ENCODE measurements at places on chromosomes 1 and 21.
A peak's percentile ranks its signal among the peaks of the same experiment; 100 is the strongest.

DNA sequence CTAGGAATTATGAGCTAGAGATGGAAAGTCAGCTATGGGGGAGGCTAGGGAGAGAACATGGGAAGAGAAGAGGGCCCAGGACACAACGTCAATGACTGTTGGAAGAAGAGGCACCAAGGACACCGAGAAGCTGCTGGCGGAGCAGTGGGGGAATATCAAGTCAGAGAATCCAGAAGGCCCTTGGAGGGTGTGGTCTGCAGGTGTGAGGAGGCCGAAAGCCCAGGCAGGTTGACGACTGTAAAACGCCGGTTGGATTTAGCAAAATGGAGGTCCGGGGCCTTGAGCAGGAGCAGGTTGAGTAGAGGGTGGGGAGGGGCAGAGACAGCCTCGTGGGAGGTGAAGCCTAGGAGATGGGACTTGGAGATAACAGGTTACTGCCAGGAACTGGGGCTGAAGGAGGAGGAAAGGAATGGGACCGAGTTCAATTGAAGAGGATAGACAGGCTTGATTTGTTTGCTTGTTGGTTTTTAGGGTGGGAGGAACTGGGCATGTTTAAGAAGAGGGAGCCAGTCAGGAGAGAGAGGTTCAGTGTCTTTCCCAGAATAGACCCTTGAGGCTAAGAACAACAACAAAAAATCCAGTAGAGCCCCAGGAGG lies 35.1 kb downstream of the EDN2 start:
- DNase-seq, result no peak

DNA sequence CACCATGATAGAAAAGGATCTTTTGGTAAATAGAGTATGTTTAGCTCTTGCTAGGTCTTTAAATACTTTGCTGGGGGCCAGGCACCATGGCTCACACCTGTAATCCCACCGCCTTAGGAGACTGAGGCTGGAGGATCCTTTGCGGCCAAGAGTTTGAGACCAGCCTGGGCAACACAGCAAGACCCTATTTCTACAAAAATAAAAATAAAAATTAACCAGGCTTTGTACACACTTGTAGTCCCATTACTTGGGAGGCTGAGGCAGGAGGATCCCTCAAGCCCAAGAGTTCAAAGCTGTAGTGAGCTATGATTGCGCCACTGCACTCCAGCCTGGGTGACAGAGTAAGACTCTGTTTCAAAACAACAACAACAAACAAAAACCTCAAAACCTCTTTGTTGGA lies 1.1 kb upstream of the KCNE2 start:
- DNase-seq, result no peak

GRCh38 chr1:183180218-183180617 lies 5.8 kb upstream of the LAMC2 start:
- DNase-seq, result no peak

- no peak for DNase-seq
Measured at GRCh38 chr1:180246579-180246978, 16.5 kb downstream of the LHX4 start.

- no peak for DNase-seq
Measured at GRCh38 chr1:8554956-8555534, 237.1 kb downstream of the SLC45A1 start.

DNA sequence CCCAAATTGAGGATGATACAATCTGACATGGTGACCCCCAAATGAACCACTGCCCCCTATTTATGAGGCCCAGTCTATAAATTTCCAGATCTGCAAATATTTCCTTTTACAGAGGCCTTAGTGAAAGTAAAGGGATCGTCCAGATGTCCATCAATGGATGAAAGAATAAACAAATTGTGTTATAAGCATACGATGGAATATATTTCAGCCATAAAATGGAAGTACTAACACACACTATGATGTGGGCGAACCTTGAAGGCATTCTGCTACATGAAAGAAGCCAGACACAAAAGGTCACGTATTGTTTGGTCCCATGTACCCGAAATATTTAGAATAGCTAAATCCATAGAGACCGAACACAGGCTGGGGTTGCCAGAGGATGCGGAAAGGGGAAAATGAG lies 48.6 kb upstream of the ITPKB start:
- no peak for DNase-seq

DNA sequence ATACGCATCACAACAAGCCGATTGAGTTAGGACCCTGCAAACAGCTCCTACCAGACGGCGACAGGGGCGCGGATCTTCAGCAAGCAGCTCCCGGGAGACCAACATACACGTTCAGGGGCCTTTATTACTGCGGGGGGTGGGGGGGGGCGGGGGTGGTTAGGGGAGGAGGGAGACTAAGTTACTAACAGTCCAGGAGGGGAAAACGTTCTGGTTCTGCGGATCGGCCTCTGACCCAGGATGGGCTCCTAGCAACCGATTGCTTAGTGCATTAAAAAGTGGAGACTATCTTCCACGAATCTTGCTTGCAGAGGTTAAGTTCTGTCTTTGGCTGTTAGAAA lies 162.0 kb downstream of the RUNX1 start:
- DNase-seq, result no peak

GRCh38 chr1:228004331-228004855 lies 2.4 kb upstream of the WNT3A start:
- no peak for DNase-seq

DNA sequence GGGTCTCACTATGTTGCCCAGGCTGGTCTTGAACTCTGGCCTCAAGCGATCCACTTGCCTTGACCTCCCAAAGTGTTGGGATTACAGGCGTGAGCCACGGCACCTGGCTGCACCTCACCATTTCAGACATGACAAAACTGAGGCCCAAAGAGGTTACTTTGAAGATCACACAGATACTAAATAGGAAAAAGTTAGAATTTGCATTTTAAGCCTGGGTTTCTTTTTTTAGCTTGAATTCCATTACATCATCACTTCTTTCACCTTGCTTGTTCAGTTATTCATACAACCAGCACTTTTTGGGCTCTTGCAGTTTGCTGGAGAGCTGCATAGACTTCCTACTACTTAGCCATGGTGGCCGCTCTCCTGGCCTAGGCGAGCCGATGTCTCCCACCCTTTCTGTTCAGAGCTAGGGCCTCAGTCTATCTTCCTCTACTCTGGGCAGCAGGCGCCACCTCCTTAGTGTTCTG lies 16.3 kb upstream of the CD2 start:
- DNase-seq, result peak; percentile 15

GRCh38 chr21:26077521-26077920 lies 93.0 kb downstream of the APP start:
- DNase-seq, result no peak

DNA sequence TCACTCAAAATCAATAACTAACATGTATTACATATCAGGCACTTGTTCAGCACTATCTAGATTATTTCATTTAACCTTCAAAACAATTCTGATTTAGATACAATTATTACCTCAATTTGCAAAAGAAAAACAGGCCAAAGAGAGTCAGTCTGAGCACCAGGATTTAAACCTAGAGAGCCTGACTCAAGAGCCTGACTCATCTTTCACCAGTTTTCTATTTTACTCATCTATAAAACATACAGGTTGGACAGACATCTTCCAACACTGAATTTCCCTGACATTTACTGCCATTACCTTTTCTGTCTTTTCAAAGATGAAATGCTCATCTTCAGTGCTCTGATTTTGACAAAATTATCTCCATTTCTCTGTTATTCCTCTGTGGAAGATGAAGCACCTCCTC lies 116.5 kb downstream of the MRPL39 start:
- no peak for DNase-seq

GRCh38 chr1:66300280-66300971 lies 233.5 kb upstream of the SGIP1 start:
- DNase-seq, result no peak

DNA sequence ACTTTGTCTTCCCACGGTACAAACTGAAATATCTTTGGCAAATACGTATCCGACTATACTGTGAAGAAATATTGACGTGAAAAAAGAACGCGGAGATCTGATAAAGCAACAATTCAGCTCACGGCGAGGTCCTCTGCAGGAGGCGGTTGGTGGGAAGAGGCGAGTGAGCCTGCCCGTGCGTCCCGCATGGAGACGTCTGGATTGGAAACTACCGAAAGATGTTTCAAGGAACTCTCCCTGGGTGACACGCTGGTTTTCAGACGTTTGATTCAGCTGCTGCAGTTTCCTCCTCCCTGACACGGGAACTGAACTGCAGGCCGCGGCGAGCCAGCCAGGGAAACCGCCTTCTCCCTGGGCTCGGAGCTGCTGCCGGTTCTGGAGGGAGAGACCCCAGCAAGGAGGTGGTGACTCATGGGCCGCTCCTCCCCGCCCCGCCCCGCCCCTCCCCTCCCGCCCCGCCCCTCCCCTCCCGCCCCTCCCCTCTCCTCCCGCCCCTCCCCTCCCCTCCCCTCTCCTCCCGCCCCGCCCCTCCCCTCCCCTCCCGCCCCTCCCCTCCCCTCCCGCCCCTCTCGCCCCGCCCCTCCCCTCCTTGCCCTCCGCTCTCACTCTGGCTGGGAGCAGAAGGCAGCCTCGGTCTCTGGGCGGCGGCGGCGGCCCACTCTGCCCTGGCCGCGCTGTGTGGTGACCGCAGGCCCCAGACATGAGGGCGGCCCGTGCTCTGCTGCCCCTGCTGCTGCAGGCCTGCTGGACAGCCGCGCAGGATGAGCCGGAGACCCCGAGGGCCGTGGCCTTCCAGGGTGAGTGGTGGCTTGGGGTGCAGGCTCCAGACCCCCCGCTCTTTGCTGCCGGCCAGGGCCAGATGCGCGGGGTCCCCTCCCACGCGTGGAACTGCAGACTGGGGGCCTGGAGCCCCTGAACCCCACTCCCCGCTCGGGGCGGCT lies at the start of gene COL6A1:
COL6A1 (plus strand) TSS at position 620 of the 941 bp plus-strand sequence; CDS start at position 701, 81 bp downstream.
- DNase-seq, result peak; percentile 67

GRCh38 chr1:167957710-167958109 lies 20.8 kb upstream of the MPC2 start:
- no peak for DNase-seq

DNA sequence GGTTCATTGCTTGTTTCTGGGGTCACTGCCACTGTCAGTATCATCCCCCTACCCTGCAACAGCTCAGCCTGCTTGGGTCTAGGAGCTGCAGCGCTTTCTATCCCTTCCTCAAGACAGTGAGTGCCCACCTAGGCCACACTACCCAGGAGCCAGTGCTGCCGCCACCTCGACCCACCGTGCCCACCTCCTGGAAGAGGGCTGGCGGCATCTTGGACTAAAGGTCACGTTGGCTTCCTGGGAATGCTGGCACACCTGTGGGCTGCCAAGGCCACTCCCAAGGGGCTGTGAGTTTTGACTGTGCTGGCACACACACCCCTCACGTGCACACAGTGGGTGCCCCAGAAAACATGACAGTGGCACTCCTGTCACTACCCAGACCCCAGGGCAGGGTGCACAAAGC lies 22.1 kb downstream of the CRYAA start:
- DNase-seq, result no peak
